Activated CD4-positive, CD25-positive, alpha-beta regulatory T cell treated with anti-CD3 and anti-CD28 coated beads, Interleukin-2, amount 50 U/mL, for 24 hours (primary cell): ENCODE measurements at places on chromosomes 5 and 9.

DNA sequence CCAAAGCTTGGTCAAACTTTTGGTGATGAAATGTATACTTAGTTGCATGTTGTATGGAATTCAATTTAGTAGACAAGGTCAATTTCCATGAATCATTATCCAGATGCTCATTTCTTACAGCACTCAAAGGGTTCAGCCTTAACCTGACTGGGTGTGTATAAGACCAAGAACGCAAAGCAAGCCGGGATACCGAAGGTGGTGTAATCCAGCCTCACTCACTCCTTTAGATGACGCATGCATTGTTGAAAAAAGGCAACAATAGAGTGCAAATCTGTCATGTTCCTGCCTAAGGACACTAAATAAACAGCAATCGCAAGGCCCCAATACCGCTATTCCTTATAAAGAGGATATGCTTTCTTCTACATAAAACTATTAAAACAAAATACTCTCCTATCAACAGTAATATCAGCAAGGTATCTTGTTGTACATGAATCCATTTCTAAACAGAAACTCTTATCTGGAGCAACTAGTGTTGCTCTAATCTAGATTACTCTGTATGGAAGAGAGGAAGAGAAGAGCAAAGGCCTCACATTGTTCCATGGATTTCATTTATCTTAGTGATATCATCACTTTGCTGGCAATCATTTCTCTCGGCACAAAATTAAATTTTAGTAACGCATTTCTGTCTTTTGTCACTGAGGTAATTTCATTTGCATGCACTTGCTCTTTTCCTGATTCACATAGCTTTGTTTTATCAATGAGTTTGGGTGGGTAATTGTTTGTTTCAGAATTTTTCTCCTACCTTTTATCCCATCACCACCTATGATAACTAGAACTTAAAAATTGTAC, 96.2 kb downstream of the PLK2 start:
- ATAC-seq: no peak

GRCh38 chr5:97006454-97007060, 70.7 kb downstream of the LNPEP start:
- no peak for ATAC-seq

DNA sequence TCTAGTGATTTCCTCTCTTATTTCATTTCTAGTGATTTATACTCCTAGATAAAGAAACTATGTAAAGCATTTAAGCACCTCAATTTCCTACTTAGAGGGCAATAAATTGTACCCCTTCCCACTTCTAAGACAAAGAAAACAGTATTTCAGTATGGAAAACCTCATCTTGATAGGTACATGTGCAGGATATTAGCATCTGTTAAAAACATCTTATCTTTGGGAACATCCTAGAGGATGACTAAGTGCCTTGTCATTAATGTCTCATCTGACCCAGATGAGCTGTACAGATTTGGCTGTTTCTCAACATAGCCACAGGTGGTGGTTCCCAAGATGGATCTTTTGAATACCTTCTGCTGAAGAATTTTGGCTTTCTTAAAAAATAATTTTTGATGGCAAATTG, 5.7 kb downstream of the MEGF10 start:
- no peak for ATAC-seq

DNA sequence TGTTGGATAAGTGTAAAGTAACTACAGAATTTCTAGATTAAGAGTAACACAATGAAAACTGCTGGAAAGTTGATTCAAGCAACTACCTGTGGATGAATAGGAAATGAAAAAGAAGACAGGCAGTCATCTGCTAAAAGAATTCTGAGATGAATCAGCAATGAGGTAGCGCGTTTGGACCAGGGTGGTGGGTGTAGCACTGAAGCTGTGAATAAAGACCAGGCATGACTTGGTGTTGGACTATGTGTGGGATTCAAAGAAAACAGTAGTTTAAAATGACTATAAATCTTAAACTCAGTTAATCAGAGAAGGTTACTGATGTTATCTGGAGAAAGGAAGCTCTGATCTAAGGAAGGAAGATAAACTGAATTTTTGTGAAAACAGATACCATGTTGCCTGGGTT, 159.8 kb downstream of the FBN2 start:
- no peak for ATAC-seq

GRCh38 chr5:1541702-1542400, 18.1 kb upstream of the LPCAT1 start:
- no peak for ATAC-seq

GRCh38 chr5:144028636-144029035, 141.8 kb downstream of the YIPF5 start:
- no peak for ATAC-seq

DNA sequence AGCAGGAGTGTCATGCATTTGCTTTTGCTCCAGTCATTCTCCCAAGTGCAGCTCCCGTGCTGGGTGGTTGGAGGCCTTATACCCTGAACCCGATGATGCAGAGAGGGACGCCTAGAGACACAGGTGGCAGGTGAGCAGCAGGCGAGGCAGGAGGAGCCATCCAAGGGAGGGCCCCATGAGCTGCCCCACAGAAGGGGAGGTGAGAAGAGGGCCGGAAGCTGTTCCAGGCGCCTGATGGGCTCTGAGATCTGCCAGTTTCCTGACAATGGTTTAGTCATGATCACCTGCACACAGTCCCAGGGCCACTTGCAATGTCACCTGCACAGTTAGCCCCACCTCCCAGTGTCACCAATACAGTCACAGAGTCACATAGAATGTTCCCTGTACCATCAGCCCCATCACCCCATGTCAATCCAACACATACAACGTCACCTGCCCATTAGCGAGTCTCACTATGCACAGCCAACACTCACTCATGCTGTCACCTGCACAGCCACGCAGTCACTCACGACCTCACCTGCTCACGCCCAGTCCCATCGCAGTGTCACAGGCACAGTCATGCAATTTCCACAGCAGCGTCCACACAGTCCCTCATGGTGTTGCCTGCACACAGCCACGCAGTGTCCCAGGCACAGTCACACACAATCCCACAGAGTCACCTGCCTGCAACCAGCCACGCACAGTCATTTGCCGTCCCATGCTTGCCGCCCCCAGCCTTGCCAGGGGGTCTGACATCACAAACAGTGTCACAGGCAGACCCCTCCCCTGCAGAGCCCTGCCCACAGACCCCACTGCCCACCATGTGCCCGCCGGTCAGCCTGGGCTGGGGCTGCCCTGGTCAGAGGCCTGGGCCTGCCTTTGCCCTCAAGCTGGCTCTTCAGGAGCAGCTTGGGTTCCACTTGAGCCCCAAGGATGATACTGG, 113.4 kb downstream of the LHX2 start:
- no peak for ATAC-seq

GRCh38 chr5:98638701-98639100, 134.8 kb upstream of the RGMB start:
- no peak for ATAC-seq

- no peak for ATAC-seq
Observed at GRCh38 chr5:136012041-136012804, 16.6 kb upstream of the TGFBI start.
